ENCODE measurements at places on chromosomes 6 and 20.

GRCh38 chr20:45067558-45067957 lies 33.4 kb downstream of the KCNS1 start:
- no peak for DNase-seq

GRCh38 chr6:149337320-149337719 lies 19.8 kb downstream of the TAB2 start:
- DNase-seq = no peak

DNA sequence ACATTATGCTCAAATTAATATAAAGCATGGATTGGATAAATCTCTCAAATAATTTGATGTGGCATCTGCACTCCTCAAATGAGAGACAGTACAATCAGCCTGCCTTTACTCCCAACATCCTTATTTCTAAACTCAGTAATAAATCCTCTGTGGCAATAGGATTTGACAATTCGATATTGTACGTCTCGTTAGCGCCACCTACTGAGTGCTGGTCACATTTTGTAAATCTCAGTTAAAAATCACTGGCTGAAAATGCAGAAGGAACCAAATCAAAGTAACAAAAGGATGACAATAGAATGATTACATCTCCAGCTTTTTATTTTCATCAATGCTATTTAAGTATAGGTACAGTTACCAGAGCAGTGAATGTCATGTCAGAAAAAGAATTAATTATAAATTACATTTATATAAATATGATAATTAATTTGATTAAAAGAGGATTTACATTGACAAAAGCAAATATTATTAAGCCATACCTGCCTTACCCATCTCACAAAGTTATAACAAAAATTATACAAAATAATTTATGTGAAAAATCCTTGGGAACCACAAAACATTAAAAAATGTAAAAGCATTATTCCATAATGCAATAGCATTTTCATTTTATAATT lies 20.2 kb upstream of the GJE1 start:
- peak; percentile 75 for DNase-seq

DNA sequence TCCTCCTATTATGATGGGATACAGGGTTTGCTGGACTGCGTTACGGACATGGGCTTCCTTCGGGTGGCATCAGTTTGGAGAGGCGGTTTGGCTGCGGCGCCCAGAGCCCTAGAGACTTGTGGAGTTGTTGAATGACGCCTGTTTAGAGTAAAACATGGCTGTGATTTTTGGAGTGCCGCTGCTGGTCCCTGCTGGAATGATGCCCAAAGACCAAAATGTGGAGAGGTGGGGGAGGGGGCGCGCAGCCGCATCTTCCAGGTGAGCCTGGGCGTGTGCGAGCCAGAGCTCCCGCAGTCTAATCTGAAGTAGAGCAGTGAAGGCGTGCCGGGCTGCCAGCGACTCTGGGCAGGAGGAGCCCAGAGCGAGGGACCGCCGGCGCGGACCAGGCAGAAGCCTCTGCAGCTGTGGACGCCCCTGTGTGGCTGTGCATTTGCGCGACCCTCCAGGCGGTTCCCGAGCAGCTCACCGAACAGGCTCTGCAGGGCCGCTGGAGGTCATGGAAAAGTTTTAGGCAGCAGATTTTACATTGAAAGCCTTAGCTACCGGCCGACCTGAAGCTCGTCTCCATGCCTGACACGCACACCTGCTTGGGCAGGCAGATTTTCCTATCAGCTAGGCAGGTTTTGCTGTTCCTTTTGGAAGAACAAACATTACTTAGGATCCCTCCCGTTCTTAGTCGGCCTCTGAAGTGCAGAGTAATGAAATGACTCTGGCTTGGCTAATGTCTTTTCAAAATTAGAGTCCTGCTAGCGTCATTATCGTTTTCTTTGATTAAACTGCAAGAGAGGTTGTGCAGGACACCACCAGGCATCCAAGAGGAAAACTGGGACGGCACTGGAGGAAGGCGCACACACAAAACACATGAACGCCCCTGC lies 298.2 kb downstream of the PHACTR1 start:
- DNase-seq = no peak

- DNase-seq = no peak
Observed at GRCh38 chr6:8181951-8182845, 79.8 kb upstream of the EEF1E1 start.

DNA sequence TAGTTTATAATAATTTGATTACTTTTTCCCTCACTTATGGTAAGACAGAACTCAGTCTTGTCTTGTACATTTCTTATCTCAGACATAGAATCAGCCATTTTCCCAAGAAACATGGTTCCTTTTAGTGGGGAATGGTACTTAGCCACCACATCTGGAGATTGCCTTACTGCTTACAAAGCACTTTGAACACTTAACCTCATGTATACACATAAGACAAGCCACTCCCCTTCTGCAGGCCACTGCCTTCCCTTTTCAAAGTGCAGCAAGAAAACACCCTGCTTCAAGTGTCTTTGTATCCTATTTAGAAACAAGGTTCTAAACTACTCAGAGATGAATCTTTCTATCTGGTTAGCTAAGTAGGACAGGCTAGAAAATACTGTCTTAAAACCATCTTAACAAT lies 159.2 kb downstream of the UBE3D start:
- DNase-seq = no peak

DNA sequence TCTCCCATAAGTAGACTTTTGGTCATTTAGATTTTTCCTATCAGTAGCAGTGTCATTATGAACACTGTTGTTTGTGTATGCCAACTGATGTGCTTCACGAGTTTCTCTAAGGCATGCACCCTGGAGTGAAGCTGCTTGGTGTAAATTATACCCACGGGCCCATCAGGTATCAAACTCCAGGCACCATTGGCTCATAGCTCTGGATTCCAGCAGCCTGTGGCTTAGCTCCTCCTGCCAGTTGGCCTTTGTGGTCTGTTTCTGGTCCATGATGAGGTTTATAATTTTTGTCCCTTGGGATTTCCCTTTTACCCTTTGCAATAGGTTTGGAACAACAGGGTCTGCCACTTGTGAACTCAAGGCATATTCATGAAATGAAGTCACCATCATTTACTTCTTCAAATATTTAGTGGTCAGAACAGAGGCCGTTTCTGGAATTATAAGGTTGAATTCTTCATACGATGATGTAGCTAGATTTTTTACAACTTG lies 350.5 kb downstream of the PRL start:
- DNase-seq = no peak

- DNase-seq = no peak
Observed at GRCh38 chr20:2778602-2779321, 21.7 kb downstream of the CPXM1 start.

GRCh38 chr6:74867291-74867690 lies 338.6 kb downstream of the COL12A1 start:
- DNase-seq = no peak

GRCh38 chr6:133778414-133779130 lies 110.3 kb upstream of the TCF21 start:
- DNase-seq = no peak

DNA sequence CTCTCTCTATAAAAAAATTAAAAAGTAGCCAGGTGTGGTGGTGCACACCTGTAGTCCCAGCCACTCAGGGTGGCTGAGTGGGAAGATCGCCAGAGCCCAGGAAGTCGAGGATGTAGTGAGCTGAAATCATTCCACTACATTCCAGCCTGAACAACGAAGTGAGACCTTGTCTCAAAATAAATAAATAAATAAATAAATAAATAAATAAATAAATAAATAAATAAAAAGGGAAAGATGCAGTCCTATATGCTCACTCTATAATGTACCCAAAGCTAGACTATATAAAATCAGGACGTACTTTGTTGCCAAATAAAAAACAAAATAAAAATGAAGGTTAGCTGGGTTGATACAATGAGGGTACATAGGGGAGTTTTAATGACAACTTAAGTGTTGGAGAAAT lies 26.1 kb upstream of the NHSL1 start:
- DNase-seq = no peak

GRCh38 chr6:158958504-158959386 lies 41.3 kb downstream of the RSPH3 start:
- no peak for DNase-seq
